T-helper 1 cell (primary cell): ENCODE measurements at places on chromosomes 5 and 9.

DNA sequence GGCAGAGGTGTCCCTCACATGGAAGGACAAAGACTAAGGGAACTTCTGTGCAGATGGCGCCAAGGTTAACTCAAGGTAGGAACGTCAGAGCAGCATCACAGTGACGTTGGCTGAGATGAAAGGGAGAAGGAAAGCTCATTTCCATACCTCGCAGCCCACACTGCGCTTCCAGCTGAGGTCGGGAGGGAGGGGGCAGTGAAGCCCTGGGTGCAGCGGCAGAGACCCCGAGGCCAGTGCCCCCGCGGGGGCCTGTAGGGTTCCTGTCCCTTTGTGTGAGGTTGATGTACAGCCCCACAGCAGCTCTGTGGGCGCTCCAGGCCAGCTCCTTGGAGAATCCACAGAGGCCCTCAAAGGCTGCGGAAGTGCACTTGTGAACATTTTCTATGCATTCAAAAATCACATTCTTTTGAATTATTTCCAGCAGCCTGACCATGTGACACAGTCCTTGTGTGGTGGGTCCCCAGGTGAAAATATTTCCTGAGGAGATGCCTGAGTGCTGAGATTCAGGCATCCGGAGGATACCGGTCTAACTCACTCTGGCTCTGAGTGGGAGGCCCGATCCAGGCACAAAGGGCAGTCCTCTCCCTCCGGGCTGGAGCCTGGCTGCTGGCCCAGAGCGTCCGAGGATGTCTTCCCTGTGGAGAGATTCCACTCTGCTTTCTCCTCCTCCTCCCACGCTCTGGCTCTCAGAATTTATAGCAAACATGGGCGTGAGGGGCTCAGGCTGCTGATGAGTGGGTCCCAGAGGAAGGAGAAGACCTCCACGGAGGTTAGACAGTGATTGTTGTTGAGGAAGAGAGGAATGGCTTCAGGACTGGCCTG is 150.7 kb downstream of the ICE1 start:
- no peak for DNase-seq

- DNase-seq, result no peak
Measured at GRCh38 chr5:65986050-65986451, 59.7 kb downstream of the ERBIN start.

- DNase-seq, result no peak
Measured at GRCh38 chr5:137836997-137837396, 30.7 kb upstream of the MYOT start.

DNA sequence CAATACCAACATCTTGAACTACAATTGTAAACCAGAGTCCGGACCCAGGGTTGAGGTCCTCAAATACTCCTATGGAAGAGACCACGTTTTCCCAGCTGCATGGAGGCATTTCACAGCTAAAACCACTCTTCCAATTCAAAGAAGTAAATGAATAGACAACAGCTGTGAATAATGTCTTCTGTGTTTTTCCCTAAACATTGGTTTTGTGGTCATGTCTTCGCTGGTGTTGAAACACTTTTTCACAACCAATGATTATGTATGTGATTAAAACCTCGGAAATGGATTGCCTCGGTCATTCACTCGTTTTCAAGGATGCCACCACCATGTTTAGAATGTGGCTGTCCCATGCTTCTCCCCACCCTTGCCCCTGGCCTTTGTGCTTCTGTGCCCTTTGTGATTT is 9.4 kb upstream of the TENT4A start:
- DNase-seq, result no peak

DNA sequence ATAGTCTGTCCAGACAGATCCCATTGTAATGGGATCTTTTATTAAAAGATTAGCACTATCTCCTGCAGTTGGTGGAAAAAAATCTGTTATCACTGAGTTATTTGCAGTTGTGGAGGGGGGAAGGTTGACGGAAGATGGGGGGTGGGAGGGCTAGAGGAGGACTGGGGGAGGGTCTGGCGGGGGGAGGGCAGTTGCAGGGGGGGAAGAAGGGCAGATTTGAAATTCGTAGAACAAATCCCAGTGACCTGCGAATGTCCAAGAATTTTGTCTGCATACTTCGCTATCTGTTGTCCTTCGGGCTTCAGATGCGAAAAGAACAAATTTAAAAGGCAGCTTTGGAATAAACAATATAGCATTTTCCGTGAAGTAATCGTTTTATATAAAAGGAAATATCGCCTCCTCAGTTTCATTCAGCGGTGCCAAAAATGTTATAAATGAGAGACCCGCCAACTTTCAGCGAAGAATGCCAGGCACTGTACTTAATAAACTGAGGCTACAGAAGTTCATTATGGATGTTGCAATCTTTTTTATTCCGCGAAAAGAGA is 1.3 kb upstream of the FST start:
- no peak for DNase-seq

GRCh38 chr5:107869438-107870115 is 198.8 kb upstream of the EFNA5 start:
- no peak for DNase-seq

GRCh38 chr9:134983074-134983473 is 65.4 kb upstream of the FCN1 start:
- DNase-seq, result no peak

DNA sequence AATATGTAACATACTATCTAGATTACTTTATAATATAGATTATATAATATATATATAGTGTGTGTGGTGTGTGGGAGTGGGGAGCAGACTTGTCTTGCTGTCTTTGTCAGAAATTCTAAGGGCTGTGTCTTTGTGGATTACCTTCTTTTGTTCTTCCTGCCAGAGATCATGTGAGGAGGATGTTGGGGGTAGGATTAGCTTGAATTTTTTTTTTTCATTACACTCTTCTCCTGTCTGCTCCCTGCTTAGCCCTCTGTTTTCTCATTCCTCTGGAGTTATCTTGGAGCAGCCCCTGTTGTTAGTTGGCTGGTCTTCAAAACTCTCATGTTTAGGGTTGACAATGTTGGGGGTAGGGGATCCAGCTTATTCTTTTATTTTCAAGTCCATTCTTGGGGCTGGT is 21.0 kb upstream of the C9orf40 start:
- no peak for DNase-seq

DNA sequence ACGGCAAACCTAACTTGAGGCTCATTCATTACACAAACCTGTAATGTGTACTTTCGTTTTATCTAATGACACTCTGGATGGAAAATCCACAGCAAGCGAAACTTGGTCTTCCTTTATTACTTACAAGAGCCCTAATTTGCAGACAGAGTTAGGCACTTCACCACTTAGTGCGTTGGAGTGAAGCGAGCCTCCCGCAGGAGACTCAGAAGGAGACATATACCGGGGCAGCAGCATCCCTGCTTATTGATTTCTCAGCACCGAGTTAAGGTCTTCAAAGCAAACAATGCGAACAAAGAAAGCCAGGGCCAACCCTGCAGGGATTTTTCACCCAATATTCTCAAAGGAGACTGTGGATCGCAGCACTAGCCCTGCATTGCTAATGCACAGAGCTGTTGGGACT is 28.6 kb downstream of the LSM11 start:
- no peak for DNase-seq

GRCh38 chr9:135906291-135907005 is 898 bp downstream of the CAMSAP1 start:
- DNase-seq, result no peak

DNA sequence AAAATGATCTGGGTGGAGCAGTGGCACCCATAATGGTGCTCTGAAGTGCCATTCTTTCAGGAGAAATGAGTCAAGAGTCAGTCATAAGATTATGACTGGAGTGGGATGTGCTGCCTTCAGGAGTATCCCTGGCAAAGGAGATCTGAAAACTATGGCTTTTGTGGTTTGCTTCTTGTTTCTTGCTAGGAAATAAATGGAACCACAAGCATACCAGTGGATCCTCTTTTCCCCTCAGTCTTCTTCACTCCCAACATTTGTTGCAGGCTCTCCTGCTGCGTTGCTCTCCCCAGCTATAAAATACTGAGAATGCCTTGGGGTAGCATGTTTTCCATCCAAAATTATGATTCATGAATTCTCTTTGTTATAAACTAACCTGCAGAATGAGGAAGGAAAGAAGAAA is 199.1 kb downstream of the NNT start:
- DNase-seq, result no peak

GRCh38 chr9:120066315-120066714 is 513.7 kb downstream of the CDK5RAP2 start:
- no peak for DNase-seq

- DNase-seq, result no peak
Measured at GRCh38 chr5:115778417-115778816, 38.0 kb downstream of the CDO1 start.

GRCh38 chr9:136019681-136020060 is 58.5 kb upstream of the UBAC1 start:
- DNase-seq, result no peak

GRCh38 chr9:133950629-133951111 is 41.5 kb downstream of the VAV2 start:
- DNase-seq, result no peak

DNA sequence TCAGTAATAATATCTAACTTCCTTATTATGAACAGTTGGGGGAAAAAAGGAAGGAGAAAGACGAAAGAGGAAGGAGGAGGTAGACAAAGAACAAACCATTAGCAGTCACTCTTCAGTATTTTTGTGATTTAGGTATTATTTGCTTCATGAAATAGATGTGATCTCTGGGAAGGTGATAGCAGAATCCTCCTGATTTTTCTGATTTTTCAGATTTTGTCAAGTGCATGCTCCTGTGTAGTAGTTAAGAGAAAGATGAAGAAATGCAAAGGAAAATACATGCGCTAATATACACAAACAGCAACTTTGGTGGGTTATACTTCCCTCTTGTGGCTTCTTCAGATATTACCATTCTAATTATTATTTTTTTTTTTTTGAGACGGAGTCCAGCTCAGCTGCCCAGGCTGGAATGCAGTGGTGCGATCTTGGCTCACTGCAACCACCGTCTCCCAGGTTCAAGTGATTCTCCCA is 31.6 kb downstream of the LMNB1 start:
- no peak for DNase-seq

GRCh38 chr9:132383462-132383883 is 23.2 kb downstream of the TTF1 start:
- DNase-seq, result no peak

DNA sequence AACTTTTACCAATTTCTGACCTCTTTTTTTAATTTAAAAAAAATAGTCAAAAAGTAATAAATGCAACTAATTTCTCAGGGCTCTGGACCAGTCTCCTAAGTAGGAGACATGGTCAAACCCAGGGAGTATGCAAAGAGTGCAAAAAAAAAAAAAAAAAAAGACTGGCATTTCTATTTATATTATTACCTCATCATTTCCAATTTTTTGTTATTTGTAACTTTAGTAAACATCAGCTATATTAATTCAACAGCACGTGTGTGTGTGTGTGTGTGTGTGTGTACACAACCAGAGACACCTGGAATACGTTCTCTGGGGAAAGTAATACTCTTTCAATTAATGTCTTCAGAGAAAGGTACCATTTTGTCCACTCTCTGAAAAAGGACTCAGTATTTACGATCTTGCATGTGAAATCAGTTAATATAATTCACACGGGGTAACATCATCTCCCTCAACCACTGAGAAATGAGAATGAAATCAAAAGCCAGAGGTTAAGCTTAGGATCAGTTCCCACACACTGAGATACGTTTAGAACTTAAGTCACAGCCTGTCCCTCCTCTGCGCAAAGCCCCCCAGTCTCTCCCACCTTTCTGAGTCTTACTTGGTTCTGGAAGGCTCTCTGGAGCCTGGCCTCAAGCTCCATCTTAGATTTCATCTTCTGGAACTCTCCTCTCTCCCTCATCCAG is 21.9 kb downstream of the ZNF608 start:
- DNase-seq, result no peak

- no peak for DNase-seq
Measured at GRCh38 chr9:32735476-32735875, 47.9 kb upstream of the TMEM215 start.

DNA sequence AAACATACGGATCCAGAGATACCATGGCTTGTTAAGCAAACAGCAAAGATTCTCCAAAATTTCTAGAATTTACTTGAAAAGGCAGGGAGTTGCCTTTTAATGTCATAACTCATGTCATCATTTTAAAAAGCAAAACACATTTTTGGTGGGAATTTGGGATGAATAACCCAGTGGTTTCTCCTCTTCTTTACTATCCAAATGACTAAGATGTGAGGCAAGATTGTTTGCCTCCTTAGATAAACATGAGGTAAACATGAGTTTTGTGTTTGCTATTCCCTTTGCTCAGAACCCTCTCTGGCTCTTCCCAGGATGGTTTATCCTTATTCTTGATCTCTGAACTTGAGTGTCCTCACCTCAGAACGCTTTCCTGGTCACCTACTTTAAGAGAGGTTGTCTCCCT is 267.0 kb downstream of the EBF1 start:
- no peak for DNase-seq

DNA sequence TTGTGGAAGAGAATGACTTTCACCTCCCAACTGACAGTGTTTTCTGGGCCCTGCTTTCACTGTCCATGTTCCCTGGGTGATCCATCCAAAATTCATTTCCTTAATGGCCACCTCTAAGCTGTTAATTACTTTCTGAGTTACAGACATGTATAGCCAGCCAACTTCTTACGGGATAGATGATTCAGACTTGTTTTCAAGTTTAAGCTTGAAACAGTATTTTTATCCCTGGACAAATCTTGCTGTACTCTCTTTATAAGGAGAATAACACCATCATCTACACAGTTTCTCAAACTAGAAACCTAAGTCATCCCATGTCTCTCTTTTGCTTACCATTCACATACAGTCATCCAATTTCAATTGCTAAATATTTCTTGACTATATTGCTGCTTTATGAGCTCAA is 6.9 kb downstream of the FAM174A start:
- no peak for DNase-seq

- DNase-seq, result no peak
Measured at GRCh38 chr9:124491049-124491975, 15.9 kb downstream of the NR5A1 start.
